ENCODE measurements at places on chromosomes 12 and 14.

DNA sequence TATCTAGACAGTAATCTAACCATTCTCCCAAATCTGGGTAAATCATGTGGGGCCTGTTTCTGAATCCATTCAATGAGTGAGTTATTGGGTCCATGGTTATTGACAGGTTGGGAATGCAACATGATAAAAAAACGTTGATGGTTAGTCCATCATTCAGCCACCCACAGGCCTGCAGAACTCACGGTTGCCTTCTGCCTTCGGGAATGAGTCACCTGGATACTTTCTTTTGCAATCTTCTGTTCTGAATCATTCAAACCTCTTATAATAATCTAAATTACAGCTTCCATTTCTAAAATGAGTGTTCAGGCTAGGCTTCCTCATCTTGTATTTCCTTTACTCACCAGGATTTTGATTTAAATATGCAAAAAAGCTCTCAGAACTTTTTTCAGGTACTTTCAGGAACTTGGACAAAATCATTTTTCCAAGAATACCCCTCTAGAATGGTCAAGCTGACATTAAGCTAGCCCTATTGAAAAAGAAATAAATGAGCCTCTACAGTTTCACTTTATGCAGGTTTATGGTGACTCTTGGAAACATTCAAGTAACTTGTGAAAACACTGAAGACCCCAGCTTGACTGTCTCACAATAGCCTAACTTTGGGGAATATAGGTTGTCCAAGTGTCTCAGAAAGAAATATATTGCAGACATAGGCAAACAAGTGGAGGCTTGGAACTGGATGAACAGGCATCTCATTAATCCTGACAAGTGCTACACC lies 94.4 kb downstream of the KCNK10 start:
- no peak for DNase-seq

GRCh38 chr12:131783915-131784541 lies 44.2 kb upstream of the MMP17 start:
- DNase-seq, result no peak

DNA sequence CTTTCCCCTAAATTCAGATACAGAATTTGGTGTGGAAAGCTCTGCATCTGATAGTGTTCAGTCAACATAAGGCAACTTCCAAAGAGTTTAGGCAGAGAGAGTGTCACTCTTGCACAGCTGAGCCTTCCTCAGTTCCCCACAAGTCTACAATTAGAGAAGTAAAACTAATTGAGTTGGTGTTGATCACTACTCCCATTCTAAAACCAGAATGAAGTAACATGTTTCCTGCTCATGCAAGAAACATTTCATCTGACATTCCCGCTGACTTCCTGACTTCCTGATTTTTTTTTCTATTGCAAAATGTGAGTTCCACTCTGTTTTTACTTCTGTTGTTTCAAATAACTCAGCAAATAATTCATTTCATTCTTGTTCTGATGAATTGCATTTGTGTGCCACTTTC lies 271.0 kb downstream of the ALG10B start:
- DNase-seq, result no peak

- no peak for DNase-seq
Observed at GRCh38 chr14:103801459-103801858, 45.9 kb downstream of the PPP1R13B start.

- no peak for DNase-seq
Observed at GRCh38 chr12:108793756-108794441, 62.6 kb upstream of the CORO1C start.

GRCh38 chr14:103894723-103895059 lies 33.6 kb upstream of the TDRD9 start:
- no peak for DNase-seq

GRCh38 chr14:85400678-85401077 lies 129.3 kb upstream of the FLRT2 start:
- DNase-seq, result no peak

DNA sequence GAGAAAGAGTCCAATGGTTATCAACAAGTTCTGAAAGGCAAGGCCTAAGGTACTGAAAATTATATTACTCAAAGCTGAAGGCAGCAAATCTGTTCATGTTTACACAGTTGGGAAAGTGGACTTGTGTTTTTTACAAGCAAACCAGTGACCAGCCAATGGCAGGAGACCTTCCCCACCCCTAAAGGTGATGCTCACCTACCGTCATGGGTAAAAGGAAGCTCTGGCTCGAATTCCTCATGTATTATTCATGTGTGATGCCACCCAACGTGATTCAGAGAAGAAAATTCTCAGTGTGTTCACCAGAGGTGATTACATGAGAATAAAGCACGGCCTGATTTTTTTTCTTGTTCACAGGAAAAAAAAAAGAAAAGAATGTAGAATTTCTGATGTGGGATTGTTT lies 1161.2 kb upstream of the SEL1L start:
- DNase-seq, result no peak

DNA sequence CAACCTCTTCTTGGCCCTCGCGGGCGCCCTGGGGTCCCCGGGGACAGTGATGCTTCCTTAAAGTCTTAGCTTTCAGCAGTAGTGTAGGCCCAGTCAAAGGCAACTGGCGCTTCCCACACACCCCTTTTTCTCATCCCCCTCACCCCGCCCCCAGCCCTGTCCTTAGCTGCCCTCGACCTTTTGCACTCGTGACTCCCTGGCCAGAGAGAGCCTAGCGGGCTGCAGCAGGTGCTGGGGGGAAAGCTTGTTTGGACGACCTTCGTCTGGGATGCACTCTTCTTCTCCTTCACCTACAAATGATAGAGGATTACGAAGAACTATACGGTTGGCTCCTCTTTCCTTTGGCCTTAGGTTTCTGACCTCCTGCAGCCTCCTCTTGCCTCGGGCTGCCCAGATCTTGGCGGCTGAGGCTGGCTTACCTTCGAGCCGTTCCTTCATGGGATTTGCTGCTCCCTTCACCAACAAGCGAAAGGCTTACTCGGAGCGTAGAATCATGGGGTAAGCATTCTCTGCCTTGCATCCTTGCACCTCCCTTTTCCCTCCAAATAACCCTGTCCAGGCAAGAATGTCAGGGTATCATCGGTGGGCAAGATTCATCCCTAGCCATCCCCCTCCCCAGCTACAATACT lies 815 bp downstream of the COQ10A start:
- DNase-seq, result no peak

- DNase-seq, result no peak
Observed at GRCh38 chr14:75711105-75711795, 50.2 kb downstream of the TTLL5 start.

DNA sequence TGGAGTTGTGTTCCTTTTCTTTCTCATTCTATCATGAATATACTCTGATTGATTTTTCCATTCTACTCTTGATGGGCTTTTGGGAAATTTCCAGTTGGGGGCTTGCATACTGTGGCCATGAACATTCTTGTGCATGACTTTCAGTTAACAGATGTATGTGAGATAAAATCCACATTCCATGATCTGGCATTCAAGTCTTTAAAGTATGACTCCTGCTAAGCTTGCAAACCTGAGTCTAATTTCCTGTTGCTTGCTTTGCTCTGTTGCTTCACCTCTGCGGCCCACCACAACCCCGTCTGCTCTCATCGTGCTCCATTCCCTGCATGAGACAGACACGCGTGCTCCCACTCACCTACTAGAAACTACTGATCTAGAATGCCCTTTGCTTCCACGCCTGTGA lies 24.3 kb upstream of the NPAS3 start:
- no peak for DNase-seq

DNA sequence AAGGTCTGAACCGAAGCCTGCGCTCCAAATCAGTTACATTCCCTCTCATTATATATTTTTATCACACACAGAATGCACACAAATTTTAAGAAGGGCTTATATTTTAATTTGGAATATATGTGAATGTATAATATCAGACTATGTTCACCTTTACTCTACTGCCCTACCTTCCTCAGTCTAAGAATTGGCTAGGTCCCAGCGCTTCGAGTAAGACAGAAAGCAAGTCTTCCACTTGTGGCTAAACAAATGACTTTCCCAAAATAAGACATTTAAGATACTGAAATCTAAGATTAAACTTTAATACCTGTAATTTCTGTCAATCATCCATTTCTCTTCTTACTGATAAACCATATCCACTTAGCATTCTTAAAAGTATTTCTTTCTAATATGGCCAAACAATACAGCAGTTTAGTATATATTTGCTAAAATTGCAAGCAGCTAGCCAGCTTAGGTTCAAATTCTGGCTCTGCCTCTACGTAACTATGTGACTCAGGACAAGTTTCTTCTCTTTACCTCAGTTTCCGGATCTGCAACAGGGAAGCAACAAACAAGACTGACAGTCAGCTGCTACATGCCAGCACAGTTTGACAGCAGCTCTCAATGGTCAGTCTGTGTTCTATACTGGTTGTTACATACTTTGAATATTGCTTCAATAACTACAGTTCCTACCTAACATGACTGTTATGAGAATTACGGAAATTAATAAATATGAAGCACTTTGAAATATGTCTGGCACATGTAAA lies 2.0 kb downstream of the INTS13 start:
- DNase-seq, result no peak

DNA sequence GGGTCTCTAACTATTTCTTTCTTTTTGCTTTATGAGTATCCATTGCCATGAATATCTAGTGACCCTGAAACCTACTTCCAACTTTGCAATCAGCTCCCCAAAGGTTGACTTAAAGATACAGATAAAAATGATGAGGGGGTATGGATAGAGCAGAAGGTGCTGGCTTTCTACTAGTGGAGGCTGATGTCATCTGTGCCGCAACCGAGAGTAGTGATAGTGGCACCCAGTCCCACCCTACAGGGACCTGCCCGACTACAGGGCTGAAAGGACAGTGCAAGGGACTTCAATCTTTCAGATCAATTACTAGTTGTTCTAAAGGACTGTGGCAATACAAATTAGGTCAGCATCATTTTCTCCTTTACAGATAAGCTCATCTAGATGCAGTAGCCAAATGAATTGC lies 806.0 kb downstream of the VRK1 start:
- peak; percentile 18 for DNase-seq

DNA sequence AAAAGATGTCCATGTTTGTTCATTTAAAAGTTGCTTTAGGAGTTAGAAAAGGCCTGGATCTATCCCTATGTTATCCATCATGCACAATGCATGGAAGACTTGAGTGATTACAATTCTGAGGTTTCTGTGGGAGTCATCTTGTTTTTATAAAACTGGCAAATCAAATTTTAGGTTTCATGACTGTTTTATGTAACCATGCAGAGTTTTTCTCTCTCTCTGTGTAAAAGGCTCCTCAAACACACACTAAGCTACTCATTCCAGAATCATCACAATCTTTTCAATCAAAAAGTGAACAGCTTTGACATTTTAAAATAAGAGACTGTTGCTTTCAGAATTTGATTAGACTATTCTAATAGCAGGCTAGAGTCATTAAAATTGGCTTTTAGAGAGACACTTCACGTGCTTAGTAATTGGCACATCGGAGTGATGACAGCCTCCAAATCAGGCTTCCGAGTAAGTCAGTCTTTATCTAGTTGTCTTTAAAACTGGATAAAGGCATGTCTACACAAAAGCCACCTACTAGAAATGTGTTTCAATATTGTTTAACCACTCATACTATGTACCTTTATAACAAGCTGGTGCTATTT lies 31.9 kb downstream of the PRICKLE1 start:
- no peak for DNase-seq

- no peak for DNase-seq
Observed at GRCh38 chr12:90368081-90368480, 586.9 kb downstream of the CCER1 start.

GRCh38 chr14:101714394-101714793 lies 47.1 kb upstream of the PPP2R5C start:
- DNase-seq, result no peak

- no peak for DNase-seq
Observed at GRCh38 chr12:118760623-118761022, 220.7 kb upstream of the SRRM4 start.

DNA sequence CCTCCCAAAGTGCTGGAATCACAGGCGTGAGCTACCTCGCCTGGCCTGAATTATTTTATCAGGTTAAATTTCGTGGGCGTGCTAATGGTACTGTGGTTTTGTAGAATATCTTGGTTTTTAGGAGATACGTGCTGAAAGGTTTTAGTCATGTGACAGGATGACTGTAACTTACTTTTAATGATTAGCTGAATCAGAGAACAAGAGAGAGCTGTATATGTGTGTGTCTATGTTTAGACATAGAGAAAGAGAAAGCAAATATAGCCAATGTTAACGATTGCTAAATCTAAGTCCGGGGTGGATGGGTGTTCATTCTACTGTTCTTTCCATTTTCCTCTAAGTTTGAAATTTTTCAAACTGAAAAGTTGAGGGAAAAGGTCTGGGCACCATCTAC lies 9.2 kb upstream of the PNMA1 start:
- no peak for DNase-seq

GRCh38 chr14:50215416-50215815 lies 16.0 kb downstream of the SOS2 start:
- DNase-seq, result no peak

DNA sequence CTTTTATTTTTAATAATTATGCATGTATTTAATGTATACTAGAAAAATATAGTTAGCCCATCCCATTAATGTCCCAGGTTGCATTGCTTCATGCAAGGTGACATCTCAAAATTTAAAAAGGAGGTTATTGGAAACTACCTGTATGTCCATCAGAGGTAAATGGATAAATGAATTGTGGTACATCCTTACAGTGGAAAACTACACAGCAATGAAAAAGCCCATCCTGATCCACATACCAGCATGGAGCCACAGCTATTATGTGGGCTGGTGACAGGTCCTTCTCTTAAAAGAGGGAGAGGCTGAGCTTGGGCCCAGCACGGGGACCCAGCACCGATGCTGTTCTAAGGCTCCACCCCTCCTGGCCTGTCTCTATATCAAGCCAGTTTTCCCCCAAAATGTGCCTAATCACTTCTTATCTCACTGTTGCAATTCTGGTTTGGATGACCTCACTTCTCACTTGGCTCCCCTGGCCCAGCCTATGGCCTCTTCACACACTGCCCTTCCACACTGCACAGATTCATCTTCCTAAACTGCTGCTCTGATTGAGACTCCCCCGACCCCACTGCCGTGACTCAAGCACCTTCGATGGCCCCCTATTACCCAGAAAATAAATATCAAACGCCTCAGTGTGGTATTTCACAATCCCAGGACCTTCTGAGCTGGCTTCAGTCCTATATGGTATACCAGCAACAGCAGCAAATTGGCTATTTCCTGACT lies 97.1 kb upstream of the NCOR2 start:
- DNase-seq, result no peak

GRCh38 chr12:93273834-93274564 lies 103.7 kb upstream of the NUDT4 start:
- DNase-seq, result no peak

DNA sequence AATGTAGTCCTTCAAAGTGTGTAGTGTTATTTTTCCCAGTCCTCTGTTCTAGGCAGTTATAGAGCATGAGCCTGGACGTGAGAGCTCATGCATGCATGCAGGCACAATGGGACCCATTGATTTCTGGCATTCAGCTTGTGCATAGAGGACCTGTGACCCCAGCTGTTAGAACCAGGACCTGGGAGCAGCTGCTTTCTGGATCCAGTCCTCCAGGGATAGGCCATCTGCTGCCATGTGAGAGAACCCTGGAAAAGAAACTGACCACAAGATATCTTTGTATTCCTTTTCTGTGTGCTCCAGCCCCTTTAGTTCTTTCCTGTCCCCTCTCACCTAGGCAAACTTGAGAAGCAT lies 76.9 kb downstream of the SUSD6 start:
- DNase-seq, result no peak

Data from stimulated activated CD8-positive, alpha-beta memory T cell treated with anti-CD3 and anti-CD28 coated beads, Interleukin-7, amount 100 ng/mL, for 48 hours (primary cell).